ENCODE measurements at places on chromosomes 16 and 17.

DNA sequence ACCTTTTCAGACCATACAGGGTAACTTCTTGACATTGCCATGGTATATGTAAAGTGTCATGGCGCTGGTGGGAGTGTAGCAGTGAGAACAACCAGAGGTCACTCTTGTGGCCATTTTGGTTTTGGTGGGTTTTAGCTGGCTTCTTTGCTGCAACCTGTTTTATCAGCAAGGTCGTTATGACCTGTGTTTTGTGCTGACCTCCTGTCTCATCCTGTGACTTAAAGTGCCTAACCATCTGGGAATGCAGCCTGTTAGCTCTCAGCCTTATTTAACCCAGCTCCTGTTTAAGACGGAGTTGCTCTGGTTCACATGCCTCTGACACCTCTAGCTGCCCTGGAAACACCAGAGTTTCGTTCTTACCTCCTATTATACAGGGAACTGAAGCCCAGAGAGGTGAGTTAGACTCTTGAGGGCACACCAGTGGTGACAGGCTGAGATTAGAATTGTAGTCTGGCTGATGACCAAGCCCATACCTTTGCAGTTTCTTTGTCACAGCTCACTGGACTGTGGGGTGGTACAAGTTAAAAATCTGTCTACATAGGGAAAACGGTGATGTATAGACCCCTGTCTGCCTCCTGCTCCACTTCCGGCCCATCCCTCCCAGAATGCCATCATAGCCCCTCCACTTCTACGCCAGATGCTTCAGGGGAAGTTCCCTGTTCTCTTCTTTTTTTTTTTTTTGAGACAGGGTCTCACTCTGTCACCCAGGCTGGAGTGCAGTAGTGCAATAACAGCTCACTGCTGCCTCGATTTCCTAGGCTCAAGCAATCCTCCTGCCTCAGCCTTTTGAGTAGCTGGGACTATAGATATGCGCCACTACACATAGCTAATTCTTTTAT is 21.0 kb downstream of the KSR1 start:
- DNase-seq, result no peak

- DNase-seq, result no peak
Measured at GRCh38 chr16:85793662-85794298, 5.6 kb downstream of the EMC8 start.

GRCh38 chr16:73480381-73480780 is 432.5 kb upstream of the ZFHX3 start:
- DNase-seq, result no peak

GRCh38 chr17:4980644-4981216 is 6.7 kb downstream of the CAMTA2 start:
- peak; percentile 13 for DNase-seq

DNA sequence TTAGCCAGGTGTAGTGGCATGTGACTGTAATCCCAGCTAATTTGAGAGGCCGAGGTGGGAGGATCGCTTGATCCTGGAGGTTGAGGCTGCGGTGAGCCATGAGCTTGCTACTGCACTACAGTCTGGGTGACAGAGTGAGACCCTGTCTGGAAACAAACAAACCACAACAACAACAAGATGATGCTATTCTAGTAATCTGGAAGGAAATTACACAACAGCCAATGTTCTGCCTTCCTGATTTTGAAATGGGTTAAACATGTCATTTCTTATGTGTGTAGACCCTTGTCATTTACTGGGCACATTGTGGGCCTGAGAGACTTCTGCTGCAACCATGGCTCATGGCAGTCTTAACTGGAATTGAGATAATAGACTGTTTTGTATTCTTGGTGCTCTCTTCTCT is 5.9 kb downstream of the COQ7 start:
- DNase-seq, result no peak

DNA sequence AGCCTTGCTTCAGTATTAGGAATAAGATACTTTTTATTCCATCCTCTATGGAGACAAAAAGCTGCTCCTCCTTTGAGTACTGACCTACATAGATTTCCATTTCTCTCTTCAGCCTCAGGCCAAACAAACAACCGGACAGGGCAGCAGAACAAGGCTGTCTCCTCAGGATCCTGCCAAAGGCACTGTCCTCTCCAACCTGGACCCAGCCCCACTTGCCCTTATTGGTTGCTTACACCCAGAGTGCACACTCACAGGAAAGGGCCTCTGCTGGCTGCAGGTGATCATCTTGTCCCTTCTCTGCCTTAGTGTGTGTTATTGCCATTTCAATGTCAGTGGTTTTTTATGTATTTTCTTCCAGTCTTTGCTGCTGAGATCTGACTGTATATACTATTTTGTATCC is 26.6 kb downstream of the LIG3 start:
- no peak for DNase-seq

DNA sequence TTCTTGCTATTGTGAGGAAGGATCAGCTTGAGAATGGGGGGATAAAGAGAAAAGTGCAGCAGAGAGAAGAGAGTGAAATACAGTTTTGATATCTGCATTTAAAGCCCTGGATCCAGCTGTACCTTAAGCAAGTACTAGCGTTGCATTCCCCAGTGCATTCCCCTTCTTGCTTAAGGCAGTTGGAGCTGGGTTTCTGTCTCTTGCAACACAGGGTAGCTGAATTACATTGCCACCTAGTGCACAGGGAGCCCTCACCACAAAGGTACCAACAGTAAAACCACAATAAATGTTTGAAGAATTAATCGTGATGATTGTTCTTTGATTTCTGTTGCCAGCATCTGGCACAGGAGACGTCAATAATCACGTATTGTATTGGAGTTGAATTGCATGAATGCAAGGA is 588.7 kb downstream of the RBFOX1 start:
- DNase-seq, result no peak

DNA sequence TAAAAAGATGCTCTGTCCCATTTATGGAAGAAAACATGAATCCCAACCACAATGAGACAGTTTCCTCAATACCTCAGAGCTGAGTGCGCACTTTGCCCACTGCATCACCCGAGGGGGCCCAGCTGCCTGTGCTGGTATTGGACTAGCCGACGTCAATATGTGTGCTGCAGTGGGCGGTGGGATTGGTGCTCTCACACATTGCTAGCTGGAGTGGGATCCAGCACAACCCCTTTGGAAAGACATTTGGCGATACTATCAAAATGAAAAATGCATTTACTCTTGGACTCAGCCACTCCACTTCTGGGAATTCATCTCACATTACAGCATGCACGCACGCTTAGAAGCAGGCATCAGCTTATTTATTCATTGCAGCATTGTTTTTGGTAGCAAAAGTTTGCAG is 289.2 kb upstream of the FOXF1 start:
- no peak for DNase-seq

DNA sequence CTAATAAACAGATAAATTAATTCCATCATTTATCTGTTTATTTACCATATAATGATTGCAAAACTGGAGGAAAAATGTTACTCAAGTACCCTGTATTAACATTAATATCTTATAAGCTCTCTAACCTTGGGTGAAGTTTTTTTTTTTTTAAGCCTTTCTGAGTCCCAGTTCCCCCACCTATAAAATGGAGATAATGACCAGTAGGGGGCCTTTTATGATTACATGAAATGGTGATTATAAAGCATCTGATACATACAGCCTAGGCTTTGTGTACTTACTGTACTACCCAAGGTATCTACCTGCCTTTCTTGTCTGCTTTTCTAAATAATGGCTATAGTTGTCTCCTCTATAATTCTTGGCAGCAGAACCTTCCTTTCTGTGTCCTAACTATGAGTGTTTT is 22.6 kb downstream of the LRRC36 start:
- DNase-seq, result no peak

DNA sequence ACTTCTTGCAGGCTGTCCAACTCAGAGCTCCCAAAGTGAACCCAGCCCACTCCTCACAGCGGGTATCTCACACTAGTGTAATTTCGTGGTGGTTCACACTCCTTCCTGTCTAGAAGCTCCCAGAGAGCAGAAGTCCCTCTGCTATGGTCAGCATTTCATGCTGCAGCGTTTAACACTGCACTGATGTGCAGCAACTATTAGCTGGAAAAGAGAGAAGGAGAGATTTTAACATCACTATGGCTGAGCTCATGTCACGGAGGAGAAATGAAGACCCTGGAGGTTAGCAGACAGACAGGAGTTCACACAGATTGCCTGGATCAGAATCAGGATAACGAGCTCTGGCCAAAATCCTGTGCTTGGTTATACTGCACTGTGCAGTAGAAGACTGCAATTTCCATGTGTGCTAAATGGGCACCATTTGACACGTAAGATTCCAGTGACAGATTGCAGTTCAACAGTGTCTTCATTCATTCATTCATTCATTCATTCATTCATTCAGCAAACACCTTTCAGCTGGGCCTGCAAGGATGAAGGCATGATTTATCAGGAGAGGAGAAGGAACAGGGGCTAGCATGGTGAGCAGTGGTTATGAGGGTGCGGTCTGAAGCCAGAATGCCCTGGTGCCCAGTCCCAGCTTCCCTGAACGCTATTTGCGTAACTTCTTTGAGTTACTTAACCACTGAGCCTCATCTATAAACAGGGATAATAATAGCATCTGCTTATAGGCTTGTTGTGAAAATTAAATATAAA is 5.3 kb upstream of the CCL1 start:
- DNase-seq, result no peak

DNA sequence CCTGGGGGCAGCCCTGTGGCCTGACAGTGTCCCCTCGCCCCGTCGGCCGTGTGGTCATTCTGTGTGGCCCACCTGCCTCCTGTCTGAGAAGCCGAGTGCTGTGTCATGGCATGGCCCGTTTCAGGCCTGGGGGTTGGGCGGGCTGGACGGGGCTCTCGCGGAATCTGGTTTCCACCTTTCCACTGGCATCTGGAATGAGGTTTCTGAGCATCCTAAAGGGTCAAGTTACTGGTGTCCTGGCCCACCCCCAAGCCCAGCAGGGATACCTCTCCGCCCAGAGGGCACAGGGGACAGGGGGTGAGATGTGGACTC is 7.8 kb downstream of the DBNDD1 start:
- DNase-seq, result no peak

DNA sequence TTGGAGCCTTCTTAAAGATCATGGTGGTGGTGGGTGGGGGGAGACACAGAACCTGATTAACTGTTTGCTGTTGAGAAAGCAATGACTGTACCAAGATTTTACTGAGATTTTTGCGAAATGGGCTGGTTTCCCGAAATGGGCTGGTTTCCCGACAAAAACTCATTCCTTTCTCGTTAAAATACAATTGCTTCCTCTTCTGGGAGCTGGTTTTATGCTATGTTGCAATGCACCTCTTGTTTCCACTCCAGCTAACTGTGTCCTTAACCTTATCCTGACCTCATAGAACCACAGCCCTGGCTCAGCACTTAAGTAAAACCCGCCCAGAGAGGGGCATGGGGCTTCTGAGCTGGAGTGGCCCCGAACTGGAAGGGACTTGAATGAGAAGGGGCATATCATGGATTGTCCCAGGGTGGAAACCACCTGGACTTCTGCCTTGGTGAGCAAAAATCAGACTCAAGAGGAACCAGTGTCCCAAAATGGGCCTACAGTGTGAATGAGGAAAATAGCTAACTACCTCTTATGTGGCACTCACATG is 20.9 kb downstream of the FAM20A start:
- DNase-seq, result no peak

- DNase-seq, result no peak
Measured at GRCh38 chr16:56977823-56978430, 11.4 kb upstream of the NLRC5 start.

DNA sequence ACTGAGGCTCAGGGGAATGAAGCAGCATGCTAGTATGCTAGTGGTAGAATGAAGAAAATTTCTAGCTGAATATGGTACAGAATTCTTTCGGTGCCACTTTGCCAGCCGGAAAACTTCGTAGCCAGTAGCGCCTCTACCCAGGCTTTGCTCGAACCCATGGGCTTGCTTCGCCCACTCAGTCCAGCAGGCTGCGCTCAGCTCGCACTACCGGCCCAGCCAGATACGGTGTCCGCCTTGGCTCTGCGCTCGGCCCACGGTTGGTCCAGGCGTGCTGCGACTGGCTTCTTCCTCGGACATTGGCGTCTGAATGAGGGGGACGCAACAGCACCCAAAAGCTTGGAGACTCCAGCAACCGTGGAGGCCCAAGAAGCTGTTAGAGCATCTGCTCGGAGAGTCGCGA is 372.5 kb upstream of the CDH8 start:
- DNase-seq, result no peak

- no peak for DNase-seq
Measured at GRCh38 chr16:57701759-57702371, 7.3 kb downstream of the DRC7 start.

- DNase-seq, result no peak
Measured at GRCh38 chr17:43333433-43333943, 65.3 kb upstream of the ARL4D start.

DNA sequence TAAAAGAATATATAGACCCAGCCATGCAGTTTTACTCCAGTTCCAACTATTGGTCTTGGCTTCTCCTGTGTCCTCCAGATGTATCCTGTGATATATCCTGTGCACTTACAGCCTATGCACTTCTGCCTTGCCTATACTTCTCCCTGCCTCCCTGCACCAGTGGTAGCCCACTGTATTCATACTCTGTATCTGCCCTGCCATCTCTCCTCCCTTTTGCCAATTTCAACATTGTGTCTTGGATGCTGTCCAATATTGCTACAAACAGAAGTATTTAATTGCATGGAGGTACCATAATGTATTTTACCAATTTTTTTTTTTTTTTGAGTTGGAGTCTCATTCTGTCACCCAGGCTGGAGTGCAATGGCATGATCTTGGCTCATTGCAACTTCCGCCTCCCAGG is 242.7 kb downstream of the HAPSTR1 start:
- DNase-seq, result no peak

DNA sequence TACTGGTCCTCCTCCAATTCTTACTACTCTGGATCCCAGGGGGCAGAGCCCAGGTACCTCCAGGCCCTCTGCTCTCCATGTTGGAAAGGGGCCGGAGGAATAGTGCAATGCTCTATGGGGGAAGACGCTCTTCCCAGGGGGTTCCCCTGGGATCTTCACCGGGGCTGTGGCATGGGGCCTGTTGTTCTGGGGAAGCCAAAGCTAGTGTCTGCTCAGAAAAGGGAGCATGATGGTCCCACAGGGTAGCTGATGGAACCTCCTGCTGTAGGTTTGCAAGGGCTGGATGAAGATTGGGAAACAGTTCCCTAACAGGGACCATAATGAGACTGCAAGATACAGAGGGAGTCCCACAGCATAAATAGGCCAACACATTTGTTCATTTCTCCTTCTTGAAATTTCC is 114.7 kb downstream of the IRX5 start:
- no peak for DNase-seq

- no peak for DNase-seq
Measured at GRCh38 chr17:33511670-33512069, 218.6 kb upstream of the ASIC2 start.

DNA sequence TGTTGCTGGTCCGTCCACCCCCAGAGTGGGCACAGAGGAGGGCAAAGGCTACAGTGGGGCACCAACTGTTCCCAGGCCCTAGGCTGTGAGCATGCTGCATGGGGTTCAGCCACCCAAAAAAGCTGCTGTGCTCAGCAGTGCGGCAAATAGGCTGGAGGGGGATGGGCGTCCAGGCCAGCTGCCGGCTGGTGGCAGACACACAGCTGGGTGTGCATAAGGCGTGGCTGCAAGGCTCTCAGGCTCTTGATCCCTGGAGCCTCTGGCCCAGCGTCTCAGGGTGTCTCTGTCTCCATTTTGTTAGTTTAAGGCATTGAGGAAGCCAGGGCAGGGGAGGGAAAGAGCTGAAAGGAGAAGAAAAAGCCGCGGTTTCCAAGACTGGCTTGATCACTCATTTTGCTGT is 8.8 kb downstream of the RPL19 start:
- no peak for DNase-seq

All from NCI-H2081 (cell line).